LHCN-M2 (cell line): ENCODE measurements at places on chromosomes 7 and 10. TPM values are rescaled to one million over a fixed set of nuclear protein-coding genes. Genes with fewer than 3 reads are reported as not detected.

ADRB1 gene
- total RNA-seq, result 0.11 and 0.13 TPM in 2 replicates

DNA sequence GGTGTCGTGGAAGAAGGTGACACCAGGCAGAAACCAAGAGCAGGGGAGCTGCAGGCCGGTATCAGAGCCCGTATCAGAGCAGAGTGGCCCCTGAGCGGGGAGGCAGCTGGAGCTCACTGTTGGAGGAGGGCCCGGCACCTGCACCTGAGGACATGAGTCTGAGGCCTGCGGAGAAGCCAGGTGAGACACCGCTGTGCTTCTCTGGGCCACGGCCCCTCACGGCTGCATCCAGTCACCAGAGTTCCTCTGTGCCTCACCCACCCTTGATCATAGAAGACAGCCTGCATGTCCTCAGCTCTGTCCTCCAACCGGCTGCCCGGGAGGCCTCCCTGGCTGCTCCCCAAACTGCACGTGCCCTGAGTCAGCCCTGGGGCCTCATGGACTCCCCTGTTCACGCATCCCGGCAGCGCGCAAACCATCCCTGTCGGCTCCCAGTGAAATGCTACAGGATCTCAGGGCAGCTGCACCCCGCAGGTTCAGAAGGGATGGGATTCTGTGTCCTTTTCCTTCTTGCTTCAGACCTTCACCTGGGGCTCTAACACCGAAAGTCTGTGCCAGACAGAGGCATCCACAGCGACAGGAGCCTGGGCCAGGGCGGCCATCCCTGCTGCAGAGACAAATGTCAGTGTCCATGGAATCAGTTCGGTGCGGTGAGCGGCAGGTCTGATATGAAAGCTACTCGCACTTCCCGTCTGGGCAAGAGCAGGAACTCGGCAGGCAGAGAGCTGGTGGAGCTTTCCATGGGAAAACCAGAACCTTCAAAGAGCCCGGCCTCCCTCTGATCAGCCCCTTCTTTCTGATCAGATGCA lies 111.9 kb upstream of the FAM20C start:
- no peak for DNase-seq

- peak; percentile 51 for DNase-seq
These were observed 161.2 kb downstream of the CELF2 start for GRCh38 chr10:11178606-11179515.

GRCh38 chr10:98134117-98134430 lies 383 bp upstream of the R3HCC1L start:
- DNase-seq, result no peak
